WTC11 (cell line): ENCODE measurements at places on chromosomes 6 and 20.
A peak's percentile ranks its signal among the peaks of the same experiment; 100 is the strongest.

GRCh38 chr6:4928426-4928825 is 75.4 kb downstream of the RPP40 start:
- DNase-seq, result no peak

DNA sequence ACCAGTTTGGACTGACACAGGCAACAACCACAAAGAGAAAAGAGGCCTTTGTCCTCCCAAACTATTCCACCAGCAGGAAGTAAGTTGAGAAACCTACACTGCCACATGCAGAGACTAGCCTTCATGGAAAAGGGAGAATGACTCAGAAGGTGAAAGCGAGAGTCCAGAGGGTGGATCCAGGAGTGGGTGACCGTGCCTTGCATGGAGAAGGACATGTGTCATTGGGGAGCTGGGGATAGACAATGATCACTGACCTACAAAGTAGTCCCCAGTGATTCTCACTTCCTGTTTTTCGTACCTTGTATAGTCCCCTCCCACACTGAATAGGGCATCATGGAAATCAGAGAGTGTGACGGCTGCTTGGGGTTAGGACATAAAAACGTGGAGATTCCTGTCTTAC is 91.9 kb downstream of the MYLK4 start:
- no peak for DNase-seq

DNA sequence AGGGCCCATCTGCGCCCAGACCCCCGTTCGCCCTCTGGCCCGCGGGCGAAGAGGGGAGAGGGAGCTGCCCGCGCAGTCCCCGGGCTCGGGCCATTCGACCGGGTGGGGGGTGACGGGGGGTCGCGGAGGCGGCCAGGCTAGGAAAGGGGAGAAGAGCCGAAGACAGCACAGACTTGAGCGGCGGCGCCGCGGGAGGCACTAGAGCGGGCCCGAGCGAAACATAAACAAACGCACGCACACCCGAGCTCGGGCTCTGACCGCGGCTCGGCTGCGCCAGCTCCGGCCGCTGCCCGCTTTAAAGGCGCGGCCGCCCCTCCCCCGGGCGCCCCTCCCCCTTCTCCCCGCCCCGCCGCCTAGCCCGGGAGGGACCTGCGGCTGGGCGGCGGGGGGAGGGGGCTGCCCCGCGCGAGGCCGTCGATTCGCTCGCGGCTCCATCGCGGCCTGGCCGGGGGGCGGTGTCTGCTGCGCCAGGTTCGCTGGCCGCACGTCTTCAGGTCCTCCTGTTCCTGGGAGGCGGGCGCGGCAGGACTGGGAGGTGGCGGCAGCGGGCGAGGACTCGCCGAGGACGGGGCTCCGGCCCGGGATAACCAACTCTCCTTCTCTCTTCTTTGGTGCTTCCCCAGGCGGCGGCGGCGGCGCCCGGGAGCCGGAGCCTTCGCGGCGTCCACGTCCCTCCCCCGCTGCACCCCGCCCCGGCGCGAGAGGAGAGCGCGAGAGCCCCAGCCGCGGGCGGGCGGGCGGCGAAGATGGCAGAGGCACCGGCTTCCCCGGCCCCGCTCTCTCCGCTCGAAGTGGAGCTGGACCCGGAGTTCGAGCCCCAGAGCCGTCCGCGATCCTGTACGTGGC is at the start of gene FOXO3:
Gene FOXO3, plus strand, starts transcription at position 455 of the 846 bp plus-strand sequence. Its CDS starts 292 bp downstream, at position 747.
- DNase-seq, result peak; percentile 89

GRCh38 chr6:129493354-129493902 is 216.5 kb downstream of the ARHGAP18 start:
- no peak for DNase-seq

DNA sequence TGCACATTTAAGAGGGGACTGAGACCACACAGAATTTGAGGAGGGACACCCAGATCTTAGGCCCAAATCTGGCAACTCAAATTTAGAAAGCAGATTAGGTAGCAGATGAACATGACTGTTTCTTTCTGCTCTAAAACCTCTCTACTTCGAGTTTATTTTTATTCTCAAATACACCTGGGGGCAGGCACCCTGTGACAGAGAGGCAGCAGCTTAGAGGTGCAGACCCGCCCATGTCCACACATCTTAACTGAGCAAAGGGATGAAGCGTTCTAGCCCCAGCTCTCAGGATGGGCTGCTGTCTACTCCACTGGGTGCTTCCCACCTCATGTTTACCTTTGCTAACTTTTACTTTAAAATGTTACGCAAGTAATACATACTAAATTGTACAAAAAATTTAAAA is 125.0 kb downstream of the SLC23A2 start:
- no peak for DNase-seq

DNA sequence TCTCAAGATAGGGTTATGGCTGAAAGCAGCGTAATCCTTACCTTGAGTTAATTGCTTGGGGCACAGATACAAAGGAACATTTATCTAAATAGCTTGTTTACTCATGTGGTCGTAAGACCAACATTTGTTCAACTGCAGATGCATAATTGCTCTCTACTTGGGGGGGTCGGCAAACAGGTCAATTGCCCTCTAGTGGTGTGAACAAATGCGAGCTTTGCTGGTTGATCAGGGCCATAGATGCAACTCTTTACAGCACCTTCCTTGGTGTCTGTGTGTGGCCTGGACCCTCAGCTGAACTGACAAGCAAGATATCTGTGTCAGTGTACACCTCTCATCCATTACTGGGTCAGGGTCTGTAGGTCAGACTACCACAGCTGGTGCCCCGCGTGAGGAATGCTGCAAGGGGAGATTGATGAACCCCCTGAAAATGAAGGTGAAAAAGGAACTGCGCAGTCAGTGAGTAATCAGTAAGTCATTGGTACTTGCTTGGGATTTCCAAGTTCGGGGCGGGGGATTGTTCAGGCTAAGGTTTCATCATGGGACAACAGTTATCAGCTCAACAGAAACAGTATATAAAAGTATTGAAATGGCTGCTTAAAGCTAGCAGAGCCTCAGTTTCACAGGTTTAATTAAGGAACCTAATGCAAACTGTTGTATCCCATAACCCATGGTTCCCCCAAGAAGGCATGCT is 24.0 kb downstream of the HLA-DPA1 start:
- DNase-seq, result no peak

GRCh38 chr20:5843054-5843592 is 92.9 kb downstream of the SHLD1 start:
- no peak for DNase-seq

GRCh38 chr6:105364243-105364642 is 38.6 kb downstream of the PREP start:
- DNase-seq, result no peak

DNA sequence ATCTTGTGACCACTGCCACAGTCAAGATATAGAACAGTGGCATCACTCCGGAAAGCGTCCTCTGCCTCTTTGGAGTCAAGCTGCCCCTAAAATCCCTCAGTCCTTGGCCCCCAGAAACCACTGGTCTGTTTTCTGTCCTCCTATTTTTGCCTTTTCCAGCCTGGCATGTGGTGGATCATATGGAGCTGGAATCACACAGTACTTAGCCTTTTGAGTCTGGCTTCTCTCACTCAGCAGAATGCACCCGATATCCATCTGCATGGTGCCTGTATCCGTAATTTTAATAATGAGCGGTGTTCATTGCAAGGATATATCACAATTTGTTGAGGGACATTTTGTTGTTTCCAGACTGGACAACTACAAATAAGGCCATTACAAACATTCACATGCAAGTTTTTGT is 49.0 kb upstream of the STX16 start:
- DNase-seq, result no peak

DNA sequence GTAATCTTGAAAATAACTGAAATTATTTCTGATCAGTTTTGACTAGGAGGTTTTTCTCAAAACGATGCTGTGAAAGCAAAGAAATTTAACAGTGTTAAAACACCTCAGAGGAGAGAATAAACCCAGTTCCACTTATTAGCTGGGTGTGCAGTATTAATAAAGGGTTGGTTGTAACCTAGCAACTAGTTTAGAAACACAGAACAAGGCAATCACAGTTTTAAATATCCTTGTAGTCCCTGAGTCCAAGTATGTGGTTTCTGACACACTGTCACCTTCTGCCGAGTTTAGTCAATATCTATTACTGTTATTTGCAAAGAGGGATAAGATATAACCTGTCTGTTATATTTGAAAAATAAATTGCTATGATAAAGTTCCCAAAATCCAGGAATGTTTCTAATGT is 70.2 kb upstream of the INSM1 start:
- no peak for DNase-seq

GRCh38 chr6:126123226-126123625 is 136.9 kb downstream of the TRMT11 start:
- DNase-seq, result no peak

DNA sequence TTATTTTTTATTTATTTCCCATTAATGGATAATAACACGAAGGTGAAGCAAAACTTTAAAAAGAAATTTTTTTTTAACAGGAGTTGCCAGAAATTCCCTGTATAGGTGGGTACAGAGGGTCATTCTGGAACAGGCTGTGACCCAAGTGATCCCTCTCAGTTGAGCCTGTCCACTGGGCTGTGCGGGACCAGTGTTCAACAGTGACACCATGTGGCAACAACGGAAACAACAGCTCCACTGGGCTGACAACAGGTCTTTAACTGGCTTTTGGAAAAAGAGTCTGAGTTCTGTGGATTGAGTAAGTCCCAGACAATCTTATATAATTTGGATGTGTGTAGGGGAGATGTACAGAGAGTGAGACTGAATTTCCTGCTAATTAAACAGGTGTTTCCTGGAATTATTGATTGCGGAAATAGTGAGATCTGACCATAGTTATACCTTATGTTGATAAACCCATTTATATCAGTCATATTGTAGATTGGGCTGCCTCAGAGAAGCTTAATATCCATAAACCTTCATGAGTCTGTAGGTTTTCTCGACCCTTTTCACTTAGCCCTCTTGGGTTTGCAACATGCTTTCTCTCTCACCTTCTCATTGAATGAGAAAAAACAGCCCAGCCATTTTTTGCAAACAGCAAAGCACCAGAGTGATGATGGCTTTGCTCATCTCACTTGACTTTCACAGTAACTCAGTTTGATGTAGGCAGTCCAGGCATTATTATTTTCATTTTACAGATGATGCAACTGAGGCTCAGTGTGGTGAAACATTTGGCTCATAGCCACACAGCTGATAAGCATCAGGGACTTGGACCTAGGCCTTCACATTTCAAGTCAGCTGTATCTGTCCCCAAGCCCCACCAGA is 17.5 kb downstream of the KIAA1755 start:
- DNase-seq, result peak; percentile 55

- DNase-seq, result no peak
These were observed 223.2 kb downstream of the ERMARD start for GRCh38 chr6:169974663-169975062.

DNA sequence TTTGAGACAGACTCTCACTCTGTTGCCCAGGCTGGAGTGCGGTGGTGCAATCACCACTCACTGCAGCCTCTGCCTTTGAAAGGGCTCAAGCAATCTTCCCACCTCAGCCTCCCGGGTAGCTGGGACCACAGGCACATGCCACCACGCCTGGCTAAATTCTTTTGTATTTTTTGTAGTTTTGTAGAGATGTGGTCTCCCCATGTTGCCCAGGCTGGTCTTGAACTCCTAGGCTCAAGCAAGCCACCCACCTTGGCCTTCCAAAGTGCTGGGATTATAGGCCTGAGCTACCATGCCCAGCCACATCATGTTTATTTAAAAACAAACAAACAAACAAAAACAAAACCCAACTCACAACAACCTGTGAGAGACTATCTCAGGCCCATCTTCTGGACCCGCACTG is 29.7 kb upstream of the APCDD1L start:
- DNase-seq, result no peak

DNA sequence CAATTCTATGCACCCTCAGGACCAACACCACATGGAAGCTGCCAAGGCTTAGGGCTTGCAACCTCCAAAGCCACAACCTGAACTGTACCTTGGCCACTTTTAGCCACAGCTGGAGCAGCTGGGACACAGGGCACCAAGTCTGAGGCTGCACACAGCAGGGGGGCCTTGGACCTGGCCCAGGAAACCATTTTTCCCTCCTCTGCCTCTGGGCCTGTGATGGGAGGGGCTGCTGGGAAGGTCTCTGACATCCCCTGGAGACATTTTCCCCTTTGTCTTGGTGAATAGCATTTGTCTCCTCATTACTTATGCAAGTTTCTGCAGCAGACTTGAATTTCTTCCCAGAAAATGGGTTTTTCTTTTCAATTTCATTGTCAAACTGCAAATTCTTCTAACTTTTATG is 13.0 kb downstream of the TPBG start:
- DNase-seq, result no peak

DNA sequence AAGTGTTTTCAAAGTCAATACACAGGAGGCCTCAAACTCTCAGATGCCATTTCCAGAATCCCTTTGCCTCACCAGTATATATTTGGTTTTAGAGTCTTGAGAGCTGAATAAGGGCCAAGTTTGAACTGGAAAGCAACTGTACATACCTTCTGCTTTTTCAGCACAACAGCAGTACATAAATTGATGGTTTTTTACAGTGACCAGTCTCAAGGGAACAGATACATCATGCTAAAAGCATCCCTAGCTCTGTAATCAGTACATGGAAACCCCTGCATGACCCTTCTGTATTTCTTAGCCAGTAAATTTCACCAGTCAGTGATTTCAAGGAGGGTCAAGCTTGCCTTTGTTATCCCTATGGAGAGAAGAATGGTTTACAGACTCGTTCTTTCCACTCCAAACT is 40.6 kb upstream of the ECHDC1 start:
- no peak for DNase-seq

DNA sequence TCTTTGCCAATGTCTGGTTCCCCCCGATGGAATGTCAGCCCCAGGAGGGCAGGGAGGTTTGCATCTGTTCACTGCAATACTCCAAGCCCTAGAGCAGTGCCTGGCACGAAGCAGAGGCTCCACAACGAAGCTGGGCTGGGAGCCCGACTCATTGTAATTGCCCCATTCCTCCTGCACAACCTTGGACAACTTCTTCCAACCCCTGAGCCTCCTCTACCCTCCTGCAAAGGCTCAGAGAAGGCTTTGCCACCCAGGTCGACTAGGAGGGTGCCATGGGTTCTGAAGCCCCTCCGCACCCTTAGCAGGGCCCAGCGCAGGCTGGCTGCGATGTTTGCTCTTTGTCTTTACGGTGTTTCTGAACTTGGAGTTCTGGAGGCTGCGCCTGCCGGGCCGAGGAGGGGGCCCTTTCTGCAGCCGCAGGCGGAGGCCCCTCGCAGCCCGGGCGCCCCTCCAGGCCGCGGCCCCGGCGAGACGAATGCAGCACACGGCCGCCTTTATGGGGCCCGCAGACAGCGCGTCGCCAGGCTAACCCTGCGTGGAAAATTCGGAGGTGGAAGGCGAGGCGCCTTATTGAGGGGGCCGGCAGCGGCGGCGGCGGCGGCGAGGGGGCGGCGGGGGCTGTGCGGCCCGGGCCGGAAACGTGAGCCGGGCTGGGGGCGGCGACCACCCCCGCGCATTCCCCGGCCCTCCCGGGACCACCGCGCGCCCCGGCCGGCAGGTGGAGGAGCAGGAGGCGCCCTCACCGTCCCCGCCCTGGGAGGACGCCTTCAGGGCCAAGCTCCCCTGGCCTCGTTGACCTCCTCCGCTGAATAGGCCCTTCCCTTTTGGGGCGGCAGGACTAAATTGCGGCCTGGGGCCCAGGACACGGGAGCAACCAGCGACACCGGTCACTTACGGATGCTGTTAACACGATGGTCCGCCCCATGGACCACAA is 27.0 kb downstream of the SNAI1 start:
- DNase-seq, result peak; percentile 54

- no peak for DNase-seq
These were observed 22.0 kb upstream of the QKI start for GRCh38 chr6:163392533-163392932.
